ENCODE measurements at places on chromosomes 4 and X.

DNA sequence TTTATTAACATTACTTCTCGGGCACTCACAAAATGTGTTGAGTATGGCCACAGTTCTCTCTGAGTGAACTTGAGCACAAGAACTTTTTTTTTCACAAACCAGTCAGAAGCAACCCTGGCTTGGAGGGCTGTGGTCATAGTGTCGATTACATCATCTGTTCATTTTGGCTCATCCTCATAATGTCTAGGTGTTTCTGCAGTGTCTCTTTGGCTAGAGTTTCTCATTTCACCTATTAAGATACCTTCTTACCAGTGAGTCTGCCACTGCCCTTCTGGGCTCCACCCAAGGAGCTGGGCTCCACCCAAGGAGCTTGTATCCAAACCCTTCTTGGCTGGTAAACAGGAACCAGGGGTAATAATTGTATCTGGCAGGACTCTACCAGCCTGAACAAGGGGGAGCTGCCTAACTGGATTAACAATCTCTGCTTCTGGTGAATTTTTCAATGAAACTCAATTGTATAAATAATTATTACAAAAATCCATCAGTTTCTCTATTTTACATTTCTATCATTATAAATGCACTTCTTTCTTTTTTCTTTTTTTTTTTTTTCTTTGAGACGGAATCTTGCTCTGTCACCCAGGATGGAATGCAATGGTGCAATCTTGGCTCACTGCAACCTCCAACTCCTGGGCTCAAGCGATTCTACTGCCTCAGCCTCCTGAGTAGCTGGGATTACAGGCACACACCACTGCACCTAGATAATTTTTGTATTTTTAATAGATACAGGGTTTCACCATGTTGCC lies 667.7 kb upstream of the SLIT2 start:
- DNase-seq, result no peak

- no peak for DNase-seq
Measured at GRCh38 chr4:19319607-19320006, 932.1 kb upstream of the SLIT2 start.

DNA sequence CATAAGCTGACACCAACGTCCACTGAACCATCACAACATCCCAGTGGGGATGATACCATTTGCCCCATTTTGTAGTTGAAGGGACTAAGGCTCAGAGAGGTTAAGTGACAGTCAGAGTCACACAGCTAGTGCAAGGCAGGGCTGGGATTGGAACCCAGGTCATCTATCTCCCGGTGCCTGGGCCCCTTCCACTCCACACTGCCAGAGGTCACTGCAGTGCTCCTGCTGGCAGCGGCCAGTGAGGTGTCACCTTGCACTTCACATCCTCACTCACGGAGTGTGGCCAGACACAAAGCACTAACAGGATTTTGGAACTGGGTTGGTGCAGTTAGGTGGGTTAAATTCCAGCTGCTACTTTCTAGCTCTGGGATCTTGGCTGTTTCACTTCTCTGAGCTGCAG lies 118.7 kb downstream of the ENPP6 start:
- DNase-seq, result no peak

DNA sequence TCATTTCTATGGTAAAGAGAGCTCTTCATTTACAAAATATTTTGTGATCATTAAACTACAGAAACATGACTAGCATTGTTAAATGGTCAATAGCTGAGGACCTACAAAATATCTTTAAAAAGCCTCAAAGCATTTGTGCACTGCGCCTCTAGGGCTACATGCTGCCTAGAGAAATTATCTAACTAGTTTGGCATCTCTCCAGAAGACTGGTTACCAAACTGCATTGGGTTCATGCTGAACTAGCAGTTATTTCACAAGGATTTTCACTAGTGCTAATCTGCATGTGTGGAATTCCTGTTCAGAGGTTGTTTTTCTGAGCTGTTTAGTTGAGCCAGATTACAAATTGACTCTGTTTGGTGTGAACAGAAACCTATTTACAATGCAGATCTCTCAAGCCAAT lies 58.5 kb upstream of the PITX2 start:
- DNase-seq, result no peak

- DNase-seq, result no peak
Measured at GRCh38 chr4:12242354-12242753, 813.7 kb upstream of the HS3ST1 start.

DNA sequence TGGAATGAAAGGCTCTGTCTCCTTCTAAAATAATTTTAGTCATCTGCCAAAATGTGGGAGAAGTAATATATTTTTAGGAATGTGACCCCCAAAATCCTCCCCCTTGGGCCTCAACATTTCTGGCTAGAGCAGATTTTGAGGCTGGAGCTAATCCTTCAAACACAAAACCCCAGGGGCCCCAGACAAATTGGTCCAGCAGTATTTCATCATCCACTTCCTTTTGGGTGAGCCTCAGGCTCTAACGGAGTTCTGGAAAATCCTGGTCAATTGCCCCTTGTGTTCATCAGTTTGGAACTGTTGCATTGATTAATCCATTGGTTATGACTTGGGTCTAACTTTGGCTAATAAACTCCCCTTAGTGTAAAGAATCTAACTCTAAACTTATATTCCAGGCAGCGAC lies 67.4 kb upstream of the PCDH19 start:
- no peak for DNase-seq

DNA sequence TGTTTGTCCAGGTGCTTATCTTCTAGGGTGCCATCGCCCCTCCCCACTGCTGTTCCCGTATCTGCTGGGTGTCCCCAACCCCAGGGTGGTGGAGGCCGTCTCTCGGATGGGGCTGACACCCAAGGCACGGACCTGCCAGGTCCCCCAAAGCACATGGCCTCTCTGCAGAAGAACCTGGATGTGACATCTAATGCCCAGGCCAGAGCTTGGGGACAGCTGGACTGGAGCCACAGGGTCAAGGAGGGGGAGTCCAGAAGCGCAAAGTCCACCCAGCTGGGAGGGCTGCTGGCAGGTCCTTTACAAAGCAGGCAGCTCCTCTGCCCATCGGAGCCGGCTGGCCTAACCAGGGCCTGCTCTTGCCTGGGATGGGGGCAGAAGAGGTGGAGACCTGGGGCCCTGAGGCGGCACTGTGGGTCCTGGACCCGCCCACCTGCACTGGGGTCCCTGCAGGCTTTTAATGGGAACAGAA lies 751 bp upstream of the DOK7 start:
- DNase-seq, result no peak

GRCh38 chrX:56226980-56227379 lies 5.2 kb upstream of the KLF8 start:
- DNase-seq, result no peak

GRCh38 chrX:13646154-13646549 lies 6.8 kb upstream of the TCEANC start:
- no peak for DNase-seq

Data from esophagus squamous epithelium (tissue), 5 donors.